ENCODE measurements at places on chromosomes 6 and 20. TPM values are rescaled to one million over a fixed set of nuclear protein-coding genes. Genes with fewer than 3 reads are reported as not detected.

SPATS1 gene
- not detected for polyA plus RNA-seq

SPATA2 gene
- 3.5 TPM for polyA plus RNA-seq

GABRR1 gene
- polyA plus RNA-seq, result not detected

FNDC1 gene
- 0.10 TPM for polyA plus RNA-seq

PXMP4 gene
- 11.2 TPM for polyA plus RNA-seq

TAAR9 gene
- not detected for polyA plus RNA-seq

SIRPD gene
- not detected for polyA plus RNA-seq

DNAH8 gene
- not detected for polyA plus RNA-seq

DIDO1 gene
- 18.0 TPM for polyA plus RNA-seq

ZNF322 gene
- 13.9 TPM for polyA plus RNA-seq

DSE gene
- 82.1 TPM for polyA plus RNA-seq

RAMACL gene
- polyA plus RNA-seq, result 0.32 TPM

IRF4 gene
- polyA plus RNA-seq, result not detected

OPRL1 gene
- 0.97 TPM for polyA plus RNA-seq

MOG gene
- not detected for polyA plus RNA-seq

MRAP2 gene
- 0.16 TPM for polyA plus RNA-seq

TSPO2 gene
- polyA plus RNA-seq, result not detected

RAET1L gene
- polyA plus RNA-seq, result not detected

HLA-DOB gene
- 0.16 TPM for polyA plus RNA-seq

GMPR gene
- polyA plus RNA-seq, result 7.3 TPM

CTAGE9 gene
- not detected for polyA plus RNA-seq

TCP11 gene
- 0.13 TPM for polyA plus RNA-seq

TAGAP gene
- not detected for polyA plus RNA-seq

CABLES2 gene
- 3.6 TPM for polyA plus RNA-seq

TBC1D32 gene
- 4.0 TPM for polyA plus RNA-seq
